ENCODE measurements at places on chromosomes 7 and 10.

DNA sequence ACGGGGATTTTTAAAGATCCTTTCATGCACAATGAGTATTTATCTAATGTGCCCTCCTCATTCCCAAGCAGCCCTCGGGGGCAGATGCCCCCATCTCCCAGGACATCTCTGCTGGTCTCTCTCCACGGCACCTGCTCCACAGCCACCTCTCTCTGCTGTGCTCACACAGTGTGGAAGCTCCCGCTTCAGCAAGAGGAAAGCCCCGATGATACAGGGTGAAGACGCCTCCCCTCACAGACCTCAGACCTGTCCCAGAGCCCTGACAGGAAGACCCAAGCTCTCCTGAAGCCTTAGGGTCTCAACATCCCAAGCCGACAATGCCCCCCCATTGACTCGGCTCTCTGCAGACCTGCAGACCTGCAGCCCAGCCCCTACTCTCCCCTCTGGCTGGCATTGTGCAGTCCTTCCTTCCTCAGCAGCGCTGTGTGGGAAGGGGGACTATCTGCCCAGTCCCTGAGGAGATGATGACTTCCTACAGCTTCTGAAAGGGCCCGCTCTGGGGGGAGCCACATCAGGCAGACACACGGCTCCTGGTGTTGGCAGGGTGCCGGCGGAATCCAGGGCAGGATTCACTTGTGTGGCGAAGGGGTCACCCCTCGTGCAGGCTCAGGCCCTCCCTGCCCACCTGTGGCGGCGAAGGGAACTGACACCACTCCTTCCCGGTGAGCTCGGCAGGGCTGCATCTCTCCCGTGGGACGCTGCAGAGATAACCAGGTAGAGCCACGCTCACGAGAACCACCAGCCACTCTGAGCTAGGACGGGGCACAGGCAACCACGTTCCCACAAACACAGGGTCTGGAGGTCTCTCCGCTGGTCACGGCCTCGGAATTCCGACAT is 61.8 kb downstream of the PTPRN2 start:
- peaks cover 35% of the 10 kb centered on the region for H3K27me3 ChIP-seq
- no peak for ATAC-seq
- no peak overlapping the region for H3K27ac ChIP-seq
- no peaks in the 10 kb centered on the region for H3K4me1 ChIP-seq
- no peaks in the 10 kb centered on the region for H3K36me3 ChIP-seq

DNA sequence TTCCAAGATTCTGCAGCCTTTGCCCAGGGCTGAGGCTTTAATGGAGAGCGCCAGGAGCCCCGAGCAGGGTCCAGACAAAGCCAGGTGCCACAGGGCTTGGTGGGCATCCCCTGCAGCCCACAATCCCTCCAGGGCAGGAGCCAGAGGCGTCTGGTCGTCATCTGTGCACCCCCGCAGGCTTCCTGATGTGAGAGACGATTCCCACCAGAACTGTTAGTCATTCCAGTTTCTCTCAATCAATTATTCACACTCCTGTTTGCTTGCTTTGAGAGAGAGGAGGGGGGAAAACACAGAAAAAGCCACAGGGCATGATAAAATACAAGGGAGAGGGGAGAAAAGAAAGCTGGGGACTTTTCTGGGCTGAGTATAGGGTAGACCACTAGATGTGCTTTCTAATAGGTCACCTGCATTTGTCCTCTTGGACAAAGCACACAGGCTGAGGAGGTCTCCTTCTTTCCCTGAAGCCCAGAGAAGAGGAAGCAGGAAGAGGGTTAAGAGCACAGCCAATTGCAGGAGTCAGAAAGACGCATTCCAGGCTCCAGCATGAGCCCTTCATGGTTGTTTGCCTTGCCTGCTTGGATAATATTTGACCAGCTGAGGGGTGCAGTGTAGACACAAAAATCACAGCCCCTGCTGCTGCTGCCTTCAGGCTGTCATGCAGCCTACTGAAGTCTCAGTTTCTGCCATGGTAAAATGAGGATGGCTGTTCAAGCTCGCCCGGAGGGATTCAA is 194.4 kb downstream of the PLXNA4 start:
- no peak for ATAC-seq
- no peaks in the 10 kb centered on the region for H3K36me3 ChIP-seq
- no peak overlapping the region for H3K4me3 ChIP-seq

- no peak overlapping the region for H3K27ac ChIP-seq
- no peaks in the 10 kb centered on the region for H3K36me3 ChIP-seq
- ATAC-seq = no peak
- no peaks in the 10 kb centered on the region for H3K4me1 ChIP-seq
- no peak overlapping the region for H3K4me3 ChIP-seq
These were observed 6.4 kb upstream of the ZNF862 start for GRCh38 chr7:149831741-149832219.

DNA sequence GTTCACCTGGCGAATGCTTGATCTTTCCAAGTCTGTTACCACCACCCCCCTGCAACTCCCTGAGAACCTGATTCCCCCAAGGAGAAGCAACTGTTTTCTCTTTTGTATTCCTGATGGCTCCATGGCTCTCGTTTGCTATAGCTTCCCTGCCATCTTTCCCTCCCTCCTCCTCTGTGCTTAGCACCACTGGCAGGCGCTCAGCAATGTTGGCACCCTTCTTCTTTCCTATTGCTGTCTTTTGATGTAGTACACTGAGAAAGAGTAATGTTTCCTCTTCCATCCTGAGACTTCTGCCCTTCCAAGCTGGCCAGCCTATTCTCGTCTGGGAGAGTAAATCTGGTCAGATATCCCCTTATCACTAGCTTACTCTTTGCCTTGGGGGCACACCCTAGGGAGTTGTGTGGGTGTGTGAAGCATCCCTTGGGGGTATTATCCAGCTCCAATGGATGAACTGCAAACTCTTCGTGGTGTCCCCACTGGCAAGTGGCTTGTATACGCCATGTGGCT is 74.0 kb downstream of the BMPER start:
- no peaks in the 10 kb centered on the region for H3K27me3 ChIP-seq
- H3K27ac ChIP-seq = no peak overlapping the region
- no peaks in the 10 kb centered on the region for H3K4me1 ChIP-seq
- no peak overlapping the region for H3K4me3 ChIP-seq

DNA sequence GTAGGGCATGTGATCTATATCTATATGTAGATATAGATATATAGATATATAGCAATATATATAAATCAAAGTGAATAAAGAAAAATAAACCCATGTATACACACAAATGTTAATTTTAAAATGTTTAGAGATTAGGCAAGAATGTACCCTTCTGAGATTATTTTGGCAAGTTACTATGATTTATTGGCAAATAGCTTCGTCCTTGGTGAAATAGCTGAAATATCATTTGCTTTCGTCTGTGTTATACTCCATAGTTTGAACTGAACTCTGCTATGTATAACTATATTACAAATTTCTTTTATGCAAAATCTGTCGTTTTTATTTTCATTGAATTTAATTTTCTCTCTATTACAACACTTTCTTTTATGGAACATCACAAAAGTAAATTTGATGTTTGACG is 57.5 kb downstream of the CPED1 start:
- H3K27ac ChIP-seq = no peak overlapping the region
- no peaks in the 10 kb centered on the region for H3K4me1 ChIP-seq
- no peaks in the 10 kb centered on the region for H3K36me3 ChIP-seq
- no peak overlapping the region for H3K4me3 ChIP-seq

DNA sequence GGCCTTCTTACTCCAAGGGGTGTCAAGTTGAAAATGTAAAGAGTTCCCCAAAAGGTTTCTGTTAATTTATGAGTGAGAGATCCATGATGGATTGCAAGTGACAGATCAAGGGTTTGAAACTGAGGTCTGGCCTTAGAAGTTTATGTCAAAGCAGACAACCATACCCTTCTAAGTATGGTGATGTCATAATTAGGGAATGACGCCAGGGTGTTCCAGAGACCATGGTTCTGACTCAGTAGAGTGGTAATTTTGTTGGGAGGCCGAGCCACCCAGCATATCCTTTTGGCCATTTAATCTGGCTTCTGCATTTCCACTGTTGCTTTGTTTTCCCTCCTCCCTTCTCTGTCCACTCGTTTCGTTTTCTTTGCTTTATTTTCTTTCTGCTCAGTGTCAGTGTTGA is 2.7 kb downstream of the TRUB1 start:
- H3K4me1 ChIP-seq = peaks cover 27% of the 10 kb centered on the region
- H3K36me3 ChIP-seq = peaks cover 25% of the 10 kb centered on the region
- no peak overlapping the region for H3K4me3 ChIP-seq
- no peak overlapping the region for H3K27ac ChIP-seq
- H3K27me3 ChIP-seq = no peaks in the 10 kb centered on the region
- no peak for ATAC-seq

DNA sequence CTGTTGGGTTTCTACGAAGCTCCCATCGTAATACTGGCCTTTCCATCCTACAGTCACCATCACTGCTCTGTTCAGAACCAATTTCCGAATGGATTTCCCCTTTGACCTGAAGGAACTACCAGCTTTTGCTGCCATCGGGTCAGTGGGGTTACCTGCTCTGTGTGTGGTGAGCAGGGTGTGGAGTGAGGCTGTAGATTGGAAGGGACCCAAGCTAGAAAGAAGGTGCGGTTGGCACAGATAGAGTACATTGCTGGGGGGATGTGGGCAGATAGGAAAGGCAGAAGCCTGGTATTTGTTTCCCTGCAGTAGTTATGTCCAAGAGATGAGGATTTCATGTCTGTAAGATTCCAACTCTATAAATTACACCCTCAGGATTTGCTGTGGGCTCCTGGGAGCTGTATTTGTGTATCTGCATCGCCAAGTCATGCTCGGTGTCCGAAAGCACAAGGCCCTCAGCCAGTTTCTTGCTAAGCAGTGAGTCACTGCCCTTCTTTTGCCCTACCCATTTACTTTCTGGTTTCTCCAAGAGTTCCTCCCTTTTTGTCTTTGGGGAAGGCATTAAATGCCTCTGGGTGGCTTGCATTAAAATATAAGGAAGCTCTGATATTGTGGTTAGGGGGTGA is 15.4 kb downstream of the CLCN1 start:
- ATAC-seq = no peak
- peaks cover 8% of the 10 kb centered on the region for H3K27me3 ChIP-seq
- H3K4me3 ChIP-seq = no peak overlapping the region
- H3K27ac ChIP-seq = no peak overlapping the region
- peaks cover 27% of the 10 kb centered on the region for H3K4me1 ChIP-seq
- H3K36me3 ChIP-seq = no peaks in the 10 kb centered on the region

- H3K4me1 ChIP-seq = peaks cover 12% of the 10 kb centered on the region
- peaks cover 68% of the 10 kb centered on the region for H3K27me3 ChIP-seq
- no peak for ATAC-seq
- H3K4me3 ChIP-seq = no peak overlapping the region
- no peak overlapping the region for H3K27ac ChIP-seq
These were observed 10.4 kb downstream of the NXPH1 start for GRCh38 chr7:8443576-8444467.

GRCh38 chr10:129274748-129275474 is 192.1 kb upstream of the MGMT start:
- H3K36me3 ChIP-seq = no peaks in the 10 kb centered on the region
- no peaks in the 10 kb centered on the region for H3K4me1 ChIP-seq
- no peak overlapping the region for H3K27ac ChIP-seq
- ATAC-seq = peak; percentile 8
- peaks cover 12% of the 10 kb centered on the region for H3K27me3 ChIP-seq

DNA sequence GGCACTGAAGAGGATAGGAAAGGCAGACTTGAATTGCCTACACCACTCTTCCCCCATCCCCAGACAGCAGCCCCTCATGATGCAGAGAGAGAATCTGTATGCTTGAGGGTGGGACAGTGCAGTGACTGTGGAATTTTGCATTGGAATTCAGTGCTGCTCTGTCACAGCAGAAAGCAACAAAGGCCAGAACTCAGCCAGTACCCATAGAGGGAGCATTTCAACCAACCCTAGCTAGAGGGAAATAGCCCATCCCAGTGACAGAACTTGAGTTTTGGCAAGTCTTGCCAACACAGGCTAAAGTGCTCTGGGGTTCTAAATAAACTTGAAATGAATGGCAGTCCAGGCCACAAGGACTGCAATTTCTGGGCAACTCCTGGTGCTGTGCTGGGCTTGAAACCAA is 80.4 kb downstream of the TES start:
- no peak for ATAC-seq
- no peaks in the 10 kb centered on the region for H3K4me1 ChIP-seq
- peaks cover 13% of the 10 kb centered on the region for H3K36me3 ChIP-seq
- no peak overlapping the region for H3K27ac ChIP-seq
- H3K4me3 ChIP-seq = no peak overlapping the region
- H3K27me3 ChIP-seq = peaks cover 49% of the 10 kb centered on the region

DNA sequence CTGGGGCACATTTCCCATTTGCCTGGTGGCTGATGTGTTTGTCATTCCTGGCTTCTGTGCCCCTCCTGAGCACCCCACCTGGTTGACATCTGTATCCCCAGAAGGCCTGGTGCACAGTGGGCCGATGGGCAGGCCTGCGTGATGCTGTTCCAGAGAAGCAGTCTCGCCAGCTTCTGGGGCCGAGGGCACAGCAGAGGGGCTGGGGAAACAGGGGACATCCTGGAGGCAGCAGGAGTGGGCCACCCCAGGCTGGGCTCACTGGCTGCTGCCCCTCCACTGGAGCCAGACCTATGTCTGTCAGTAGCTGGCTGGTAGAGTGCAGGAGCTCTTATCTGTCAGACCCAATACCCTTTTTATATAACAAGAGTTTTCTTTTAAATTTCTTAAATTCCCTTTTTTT is 896 bp upstream of the MYL7 start:
- H3K4me3 ChIP-seq = no peak overlapping the region
- peaks cover 15% of the 10 kb centered on the region for H3K4me1 ChIP-seq
- H3K27me3 ChIP-seq = peaks cover 23% of the 10 kb centered on the region
- H3K27ac ChIP-seq = no peak overlapping the region

Data from stimulated activated memory B cell treated with anti-CD40 and anti-IgM and Interleukin-4, amounts not matched to agents 10 μg/mL and 1 μg/mL and 100 μg/mL, for 72 hours (primary cell).